Forelimb muscle (tissue), 1 donor: ENCODE measurements at places on chromosomes 1 and 21.

DNA sequence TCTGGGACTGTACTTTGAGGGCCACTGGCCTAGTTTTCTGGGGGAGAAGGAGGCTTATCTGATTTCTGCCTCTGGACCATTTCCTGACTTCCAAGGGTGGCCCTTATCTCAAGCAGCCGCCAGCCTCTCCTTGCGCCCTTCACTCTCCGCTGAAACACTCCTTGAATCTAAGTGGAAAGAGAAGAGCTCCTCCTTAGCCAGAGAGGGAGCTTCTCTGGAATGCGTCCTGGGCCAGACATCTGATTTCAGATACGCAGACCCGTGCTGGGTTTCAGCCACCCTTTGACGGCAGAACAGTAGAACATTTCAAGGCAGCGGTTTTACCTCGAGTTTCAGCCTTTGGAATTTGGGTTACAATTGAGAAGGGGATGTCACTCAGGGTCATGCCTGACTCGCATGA is 308.0 kb downstream of the CAMTA1 start:
- no peak for DNase-seq

- DNase-seq: no peak
Measured at GRCh38 chr1:97986041-97987005, 65.5 kb upstream of the DPYD start.

DNA sequence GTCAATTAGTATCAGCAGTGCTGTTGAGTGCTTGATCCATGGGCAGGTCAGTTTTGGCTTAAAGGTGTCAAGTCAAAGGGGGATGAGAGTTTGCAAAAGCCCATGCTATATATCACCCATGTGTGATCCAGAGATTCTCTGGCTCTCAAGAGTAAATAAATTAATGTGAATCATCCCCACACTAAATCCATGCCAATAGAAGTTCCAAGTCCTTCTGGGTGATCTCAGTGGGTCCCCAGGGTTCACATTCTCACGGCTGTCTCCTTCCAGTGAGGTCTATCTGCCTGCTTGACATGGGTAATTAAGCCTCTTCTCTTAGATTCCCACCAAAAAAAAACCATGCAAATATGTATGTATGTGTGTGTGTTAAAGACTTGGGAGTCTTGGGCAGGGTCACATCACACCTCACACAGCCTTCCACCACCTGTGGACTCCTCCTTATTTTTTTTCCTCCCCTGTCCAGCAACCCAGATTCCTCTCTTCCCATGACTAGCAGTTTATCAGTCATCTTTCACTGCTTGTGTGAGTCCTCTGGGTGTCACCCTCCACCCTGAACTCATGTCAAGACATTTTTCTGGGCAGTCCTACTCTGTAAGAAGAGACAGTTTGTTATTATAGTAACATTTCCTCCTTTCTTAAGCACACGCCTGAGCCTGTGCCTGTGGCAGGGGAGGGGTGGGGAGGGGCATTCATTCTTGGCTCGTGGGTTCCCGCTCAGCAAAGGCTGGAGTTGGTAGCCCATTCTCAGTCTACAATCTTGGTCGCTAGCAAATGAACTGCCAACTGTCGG is 14.3 kb upstream of the S100A11 start:
- no peak for DNase-seq

DNA sequence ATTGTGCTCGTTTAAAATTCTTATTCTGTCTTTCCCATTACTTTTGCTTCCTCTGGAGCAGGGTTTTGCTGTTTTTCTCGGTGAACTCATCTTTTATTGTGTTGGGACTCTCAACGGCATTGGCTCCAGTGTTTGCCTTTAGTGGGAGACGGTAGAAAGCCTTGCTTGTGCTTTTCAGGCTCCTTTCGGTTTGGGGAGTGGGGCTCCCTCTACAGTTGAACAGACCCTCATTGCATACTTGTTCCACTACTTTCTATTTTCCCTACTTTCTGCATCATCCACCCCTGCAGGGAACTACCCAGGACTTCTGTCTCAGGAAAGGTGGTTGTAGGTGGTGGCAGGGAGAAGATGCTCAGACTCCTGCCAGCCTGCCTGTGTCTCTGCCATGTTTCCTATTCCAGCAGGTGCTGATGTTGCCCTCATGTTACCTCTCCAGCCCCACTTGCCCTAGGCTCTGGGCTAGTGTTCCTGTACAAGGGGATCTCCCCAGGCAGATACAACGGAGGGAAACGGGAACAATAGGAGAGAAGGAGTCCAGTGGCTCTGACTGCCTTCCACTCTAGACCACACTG is 68.5 kb upstream of the ZBTB18 start:
- DNase-seq: no peak

GRCh38 chr21:18049461-18049860 is 195.2 kb upstream of the CHODL start:
- no peak for DNase-seq

- DNase-seq: no peak
Measured at GRCh38 chr1:245751116-245751515, 596.3 kb downstream of the KIF26B start.

- no peak for DNase-seq
Measured at GRCh38 chr1:51238034-51238403, 1.9 kb downstream of the RNF11 start.

DNA sequence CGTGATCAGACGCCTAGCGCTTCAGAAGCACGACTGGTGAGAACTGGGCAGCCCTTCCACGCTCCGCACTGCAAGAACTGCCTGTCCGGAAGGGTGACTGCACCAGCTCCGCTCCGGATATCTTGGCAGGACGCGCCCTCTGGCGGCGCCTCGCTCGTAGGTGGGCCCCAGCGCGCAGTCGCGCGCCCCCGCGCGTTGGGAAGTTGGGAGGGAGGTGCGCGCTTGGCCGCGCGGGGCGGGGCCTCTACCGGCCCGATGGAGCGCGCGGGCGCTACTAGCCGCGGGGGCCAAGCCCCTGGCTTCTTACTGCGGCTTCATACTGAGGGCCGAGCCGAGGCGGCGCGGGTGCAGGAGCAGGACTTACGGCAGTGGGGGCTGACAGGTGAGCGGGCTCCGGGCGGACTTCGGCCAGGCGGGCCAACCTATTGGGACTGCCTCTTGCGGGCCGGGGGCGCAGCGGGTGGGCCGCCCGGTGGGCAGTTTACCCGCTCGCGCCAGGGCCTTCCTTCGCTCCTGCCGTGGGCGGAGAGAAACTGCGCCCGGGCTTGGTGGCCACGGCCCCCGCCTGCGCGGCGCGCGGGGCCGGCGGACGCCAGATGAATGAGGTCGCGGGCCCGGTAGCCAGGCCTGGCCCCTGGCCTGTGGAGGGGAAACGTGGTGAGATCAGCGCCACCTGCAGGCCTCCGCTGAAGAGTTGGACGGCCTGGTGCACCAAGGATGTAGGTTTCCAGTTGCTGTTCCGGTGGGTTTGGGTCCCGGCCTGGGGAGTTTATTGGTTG is at the start of gene CHD1L:
Gene CHD1L (plus strand): TSS at position 236 of the 779 bp plus-strand sequence. CDS start 20 bp downstream, at position 256.
- DNase-seq: peak; percentile 89

DNA sequence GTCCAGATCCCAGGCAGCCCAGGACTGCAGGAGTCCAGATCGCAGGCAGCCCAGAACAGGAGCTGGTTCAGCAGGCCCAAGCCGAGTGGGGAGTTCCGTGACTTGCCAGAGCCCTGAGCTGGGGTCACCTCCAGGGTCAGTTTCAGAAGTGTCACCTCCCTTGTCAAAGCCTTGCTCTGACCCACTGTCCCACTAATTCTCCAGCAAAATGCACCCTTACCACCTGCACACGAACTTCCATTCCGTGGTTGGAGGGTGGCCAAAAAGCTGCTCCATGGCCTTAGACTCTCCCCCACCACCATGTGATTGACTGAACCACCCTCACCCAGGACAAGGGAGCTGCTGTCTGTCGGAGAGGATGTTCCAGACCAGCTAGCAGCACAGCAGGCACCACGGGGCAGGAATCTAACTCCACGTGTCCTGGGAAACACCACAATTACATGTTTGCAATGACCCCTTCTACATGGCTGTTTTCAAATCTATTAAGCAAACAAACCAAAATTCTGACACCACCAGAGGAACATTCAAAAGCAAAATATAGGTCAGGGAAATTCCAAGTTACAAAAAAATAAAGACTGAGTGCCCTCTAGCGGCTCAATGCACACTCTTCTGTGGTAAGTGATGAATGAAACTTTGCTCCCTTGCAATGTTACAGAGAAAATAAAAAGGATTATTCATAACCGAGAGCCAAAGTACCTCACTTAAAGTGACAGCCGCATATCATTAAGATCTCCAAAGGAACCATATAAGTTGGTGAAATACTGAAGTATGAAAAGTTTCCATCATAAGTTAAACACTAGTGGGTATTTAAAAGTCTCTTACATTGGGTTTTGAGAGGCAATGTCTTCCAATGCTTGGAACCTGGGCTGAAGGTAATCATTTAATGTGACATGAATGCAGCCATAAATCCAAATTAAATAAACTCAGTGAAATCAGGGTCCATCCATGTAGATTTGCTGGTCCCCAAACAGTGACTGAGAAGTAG is 76.3 kb downstream of the NPHP4 start:
- no peak for DNase-seq
